Aorta (tissue), 5 donors: ENCODE measurements at places on chromosomes 6 and 20. TPM values are rescaled to one million over a fixed set of nuclear protein-coding genes. Genes with fewer than 3 reads are reported as not detected.
A peak's percentile ranks its signal among the peaks of the same experiment; 100 is the strongest.

Gene WFDC12
- not detected for total RNA-seq

Gene RNGTT
- 15.5 TPM for total RNA-seq

Gene MAP3K7
- 24.8 TPM for total RNA-seq

Gene PRL
- total RNA-seq, result not detected

Gene HCRTR2
- total RNA-seq, result not detected

Gene MYBL2
- total RNA-seq, result 0.94 TPM

Gene GGT7
- 27.1 TPM for total RNA-seq

Gene MBOAT1
- total RNA-seq, result 13.8 TPM

Gene ITPR3
- total RNA-seq, result 28.8 TPM

Gene DNMT3B
- total RNA-seq, result 1.9 TPM

Gene SLC32A1
- total RNA-seq, result not detected

Gene PROKR2
- total RNA-seq, result not detected

Gene SLC22A7
- total RNA-seq, result not detected

Gene CST4
- total RNA-seq, result not detected

DNA sequence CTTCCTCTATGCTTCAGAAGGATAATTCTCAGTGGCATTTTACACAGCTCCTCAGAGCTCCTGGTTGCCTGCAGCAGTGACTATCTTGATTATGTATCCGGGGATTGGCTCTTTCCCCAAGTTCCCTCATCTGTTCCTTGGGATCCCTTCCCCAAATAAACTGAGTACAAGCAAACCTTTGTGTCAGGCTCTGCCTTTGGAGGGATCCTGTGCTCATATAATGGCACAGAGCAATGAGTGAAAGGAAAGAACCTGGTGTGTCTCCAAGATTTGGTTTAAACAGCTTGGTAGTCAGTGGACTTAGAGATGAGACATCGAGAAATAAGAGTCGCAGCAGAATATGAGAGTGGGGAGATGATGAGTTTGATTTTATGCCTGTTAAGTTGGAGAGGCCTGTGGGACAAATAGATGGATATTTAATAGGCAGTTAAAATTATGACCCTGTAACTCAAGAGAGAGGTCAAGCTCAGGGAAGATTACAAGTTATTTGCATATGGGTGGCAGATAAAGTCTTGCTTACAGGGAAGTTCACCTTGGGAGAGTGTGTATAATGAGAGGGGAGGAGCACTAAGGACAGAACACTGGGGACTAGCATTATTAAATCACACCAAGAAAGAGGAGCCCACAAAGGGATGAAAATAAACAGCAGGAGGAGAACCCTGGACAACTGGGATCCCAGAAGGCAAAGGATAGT lies 44.1 kb upstream of the GCLC start:
- no peak for DNase-seq

- peak; percentile 99 for DNase-seq
Observed at GRCh38 chr6:116570856-116571682, at the start of gene RWDD1. TSS of gene RWDD1 (plus strand) at chr6:116571504. CDS start at chr6:116571583, 79 bp downstream.

DNA sequence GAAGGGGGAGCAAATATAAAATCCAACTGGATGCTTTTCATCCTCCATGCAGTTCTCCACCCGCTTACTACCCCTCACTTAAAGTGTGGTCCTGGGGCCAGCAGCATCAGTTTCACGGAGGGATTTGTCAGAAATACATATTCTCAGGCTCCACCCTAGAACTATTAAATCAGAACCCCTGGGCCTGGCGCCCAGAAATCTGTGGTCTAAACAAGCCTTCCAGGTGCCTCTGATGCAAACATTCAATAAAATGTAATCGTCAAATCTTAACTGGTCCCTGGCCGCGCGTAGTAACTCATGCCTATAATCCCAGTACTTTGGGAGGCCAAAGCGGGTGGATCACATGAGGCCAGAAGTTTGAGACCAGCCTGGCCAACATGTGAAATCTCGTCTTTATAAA lies 47.7 kb downstream of the ATXN1 start:
- DNase-seq, result no peak

DNA sequence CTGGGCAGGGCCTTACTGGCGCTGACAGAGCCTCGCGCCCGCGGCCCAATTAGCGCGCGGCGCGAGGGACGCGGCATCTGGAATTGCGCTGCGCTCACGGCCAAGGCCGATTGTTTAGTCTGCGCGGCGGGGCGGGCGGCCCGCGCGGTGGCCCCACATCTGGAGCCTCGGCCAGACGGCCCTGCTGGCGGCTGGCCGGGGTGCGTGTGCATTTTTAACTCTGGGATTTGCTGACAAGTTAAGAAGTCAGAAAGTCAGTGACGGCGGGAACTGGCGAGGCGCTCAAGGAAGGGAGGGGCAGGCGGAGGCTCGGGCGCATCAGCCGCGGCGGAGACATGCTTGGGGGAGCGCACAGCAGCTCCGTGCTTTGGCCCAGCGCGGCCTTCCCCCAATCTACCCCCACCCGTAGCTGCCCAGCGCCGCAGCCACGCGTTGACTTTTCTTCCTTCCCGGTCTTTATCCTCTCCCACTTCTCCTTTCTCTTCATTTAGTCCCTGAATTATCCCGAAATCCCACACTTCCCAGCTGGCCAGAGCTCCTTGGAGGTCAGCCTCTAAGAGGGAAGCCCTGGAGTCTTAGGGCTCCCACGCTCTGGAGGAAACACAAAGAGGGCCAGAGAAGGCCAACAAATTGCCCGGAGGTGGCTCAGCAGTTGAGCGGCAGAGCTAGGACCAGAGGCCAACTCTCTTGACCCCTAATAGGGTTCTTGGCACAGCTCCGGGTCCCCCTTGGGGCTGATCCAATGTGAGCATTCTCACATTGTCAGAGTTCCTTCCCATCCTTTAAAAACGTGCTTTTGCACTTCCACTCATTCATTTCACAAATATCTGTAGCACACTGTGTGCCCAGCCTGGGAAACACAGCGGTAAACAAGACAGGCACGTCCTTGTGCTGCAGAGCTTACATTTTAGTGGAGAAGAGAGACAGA lies 40.8 kb upstream of the FOXP4 start:
- DNase-seq, result peak; percentile 93

DNA sequence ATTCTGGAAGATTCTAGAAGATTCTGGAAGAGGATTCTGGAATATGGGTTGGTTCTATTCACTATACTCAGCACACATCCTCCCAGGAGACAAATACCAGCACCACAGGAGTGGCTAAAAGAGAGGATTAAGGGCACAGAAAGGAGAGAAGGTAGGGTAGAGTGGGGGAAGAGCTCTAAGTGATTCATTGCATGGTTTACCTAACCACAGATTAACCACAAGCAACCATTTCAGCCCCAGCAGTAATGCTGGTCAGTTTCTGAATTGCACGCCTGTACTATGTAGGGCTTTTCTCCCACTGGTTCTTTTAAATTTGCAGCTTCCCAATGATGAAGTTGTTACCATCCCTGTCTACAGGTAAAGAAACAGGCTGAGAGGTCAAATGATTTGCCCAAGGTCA lies 192.7 kb upstream of the PMEPA1 start:
- no peak for DNase-seq

DNA sequence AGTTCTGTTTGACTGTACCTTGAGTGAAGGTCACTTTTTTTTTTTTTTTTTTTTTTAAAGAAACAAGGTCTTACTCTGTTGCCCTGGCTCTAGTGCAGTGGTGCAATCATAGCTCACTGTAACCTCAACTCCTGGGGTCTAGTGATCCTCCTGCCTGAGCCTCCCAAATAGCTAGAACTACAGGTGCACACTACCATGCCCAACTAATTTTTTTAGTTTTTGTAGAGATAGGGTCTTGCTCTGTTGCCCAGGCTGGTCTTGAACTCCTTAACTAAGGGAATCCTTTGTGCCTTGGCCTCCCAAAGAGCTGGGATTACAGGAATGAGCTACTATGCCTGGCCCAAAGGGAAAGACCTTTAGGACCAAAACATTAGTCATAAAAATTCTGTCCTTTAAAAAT lies 413.7 kb downstream of the CDKAL1 start:
- DNase-seq, result no peak

DNA sequence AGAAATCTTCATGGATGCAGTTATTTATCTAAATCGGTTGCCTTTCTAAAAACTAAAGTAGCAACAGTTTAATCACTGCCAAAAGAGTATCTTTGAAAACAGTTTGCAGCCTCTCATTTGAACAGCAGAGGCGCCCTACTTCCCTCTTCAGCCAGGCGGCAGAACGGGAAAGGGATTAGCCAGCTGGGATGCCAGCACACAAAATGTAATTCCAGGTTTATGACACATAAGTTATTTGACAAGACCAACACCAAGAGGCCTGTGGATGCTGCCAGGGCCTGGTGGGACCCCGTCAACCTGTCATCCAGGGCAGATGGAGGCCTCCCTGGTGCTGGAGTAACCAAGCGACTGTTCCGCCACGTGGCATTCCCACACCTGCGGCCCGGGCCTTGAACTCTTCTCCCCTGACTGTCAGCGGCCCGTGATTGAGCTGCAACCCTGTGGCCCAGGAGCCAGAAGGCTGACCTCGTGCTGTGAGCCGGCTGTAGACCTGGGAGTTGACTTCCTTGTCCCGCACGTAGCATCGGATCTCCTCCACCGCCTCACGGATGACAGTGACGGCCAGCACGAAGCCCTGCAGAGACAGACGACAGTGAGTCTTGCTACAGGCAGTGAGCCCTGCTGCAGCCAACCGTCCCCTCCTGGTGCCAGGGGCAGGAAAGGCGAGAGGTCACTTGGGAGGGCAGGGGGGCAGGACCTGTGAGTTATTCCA lies 55.5 kb downstream of the ATP9A start:
- no peak for DNase-seq

DNA sequence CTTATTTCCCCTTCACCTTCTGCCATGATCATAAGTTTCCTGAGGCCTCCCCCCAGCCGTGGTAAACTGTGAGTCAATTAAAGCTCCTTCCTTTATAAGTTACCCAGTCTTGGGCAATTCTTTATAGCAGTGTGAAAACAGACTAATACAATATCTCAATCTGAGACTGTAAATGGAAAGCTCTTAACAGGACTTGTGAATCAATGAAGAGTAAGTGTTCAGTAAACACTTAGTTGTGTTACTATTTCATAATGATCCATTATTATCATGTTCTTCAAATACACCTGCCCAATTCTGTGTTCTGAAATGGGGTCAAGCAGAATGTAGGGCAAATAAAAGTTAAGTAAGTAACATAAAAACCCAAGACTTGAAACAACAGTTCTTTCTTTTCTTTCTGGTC lies 266.2 kb downstream of the TENT5A start:
- no peak for DNase-seq

GRCh38 chr6:73073238-73073637 lies 152.1 kb downstream of the KHDC1L start:
- no peak for DNase-seq

DNA sequence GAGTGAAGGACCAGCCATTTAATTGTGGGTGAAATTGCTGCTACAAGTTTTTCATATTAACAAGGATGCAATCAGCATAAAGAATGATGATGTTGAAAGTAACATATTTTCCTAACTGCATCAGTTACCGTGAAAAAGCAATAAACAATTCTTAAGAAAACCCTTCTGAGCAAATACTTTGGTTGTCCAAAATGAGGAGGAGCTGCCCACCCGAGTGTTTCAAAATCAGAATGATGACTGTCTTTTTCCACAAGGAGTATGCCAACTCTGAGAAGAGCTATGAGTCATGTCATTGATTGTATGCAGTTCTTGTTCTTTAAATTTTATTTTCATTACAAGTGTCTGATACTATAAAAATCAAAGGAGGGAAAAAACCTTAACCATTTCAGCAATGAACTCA lies 470.5 kb downstream of the COL12A1 start:
- DNase-seq, result no peak

DNA sequence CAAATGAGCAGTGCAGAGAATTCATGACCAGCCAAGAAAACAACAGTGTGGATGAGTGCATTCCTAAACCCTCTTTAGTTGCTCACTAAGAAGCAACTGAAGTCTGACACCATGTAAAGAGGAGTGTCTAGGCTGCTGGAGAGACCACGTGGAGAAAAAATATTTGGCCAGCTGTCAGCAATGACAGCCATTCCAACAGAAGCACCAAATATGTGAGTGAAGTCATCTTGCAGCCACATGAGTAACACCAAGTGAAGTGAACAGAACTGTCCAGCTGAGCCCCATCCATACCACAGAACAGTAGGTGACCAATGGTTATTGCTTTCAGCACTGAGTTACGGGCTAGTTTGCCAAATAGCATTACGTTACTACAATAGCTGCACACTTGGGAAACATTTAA lies 89.4 kb downstream of the TBXT start:
- DNase-seq, result no peak

DNA sequence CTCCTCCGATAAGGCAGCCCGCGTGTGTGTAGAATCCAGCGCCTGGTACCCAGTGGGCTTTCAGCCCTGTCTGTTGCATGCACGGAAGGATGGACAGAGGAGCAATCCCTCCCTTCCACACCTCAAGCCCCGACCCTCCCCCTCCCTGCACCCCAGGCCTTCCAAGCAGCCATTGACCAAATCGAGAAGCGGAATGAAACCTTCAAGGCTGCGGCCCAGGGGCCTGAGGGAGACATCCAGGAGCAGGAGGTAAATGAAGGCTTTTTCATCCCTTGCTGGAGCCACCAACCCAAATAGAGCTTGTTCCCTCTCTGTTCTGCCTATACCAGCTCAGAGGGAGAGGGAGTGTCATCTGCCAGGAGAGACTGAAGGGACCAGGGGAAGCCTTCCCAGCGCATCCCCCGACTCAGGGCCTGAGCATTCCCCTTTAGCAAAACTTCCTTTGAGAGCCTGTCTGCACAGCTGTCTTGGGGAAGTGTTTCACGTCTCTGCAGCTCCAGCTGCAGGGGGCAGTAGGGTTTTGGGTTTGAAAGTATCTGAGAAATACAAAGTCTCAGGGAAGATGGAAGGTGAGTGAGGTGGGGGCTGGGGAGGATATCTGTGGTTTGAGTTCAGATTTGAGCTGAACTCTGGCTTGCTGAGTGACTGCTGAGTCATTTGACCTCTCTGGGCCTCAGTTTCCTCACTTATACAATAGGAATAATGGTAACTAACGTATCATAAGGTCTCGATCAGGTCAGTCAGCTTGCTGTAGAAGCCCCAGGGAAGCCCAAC lies 16.1 kb downstream of the FGD2 start:
- peak; percentile 60 for DNase-seq

DNA sequence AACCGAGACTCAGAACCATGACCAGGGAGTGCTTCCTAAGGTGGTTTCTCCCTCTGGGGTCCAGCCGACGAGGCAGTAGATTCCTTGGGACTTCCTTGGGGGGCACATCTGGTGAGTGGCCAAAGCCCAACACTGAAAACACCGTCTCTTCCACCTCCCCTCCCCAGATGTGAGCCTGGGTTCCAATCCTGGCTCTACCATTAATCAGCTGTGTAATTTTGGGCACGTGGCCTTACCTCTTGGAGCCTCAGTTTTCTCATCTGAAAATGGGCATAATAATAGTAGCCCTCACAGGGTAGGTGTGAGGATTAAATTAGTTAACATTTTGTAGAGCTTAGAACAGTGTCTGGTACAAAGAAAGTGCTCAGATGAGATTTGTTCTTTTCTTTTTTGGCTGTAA lies 5.5 kb downstream of the FAM110A start:
- no peak for DNase-seq

- DNase-seq, result no peak
Observed at GRCh38 chr6:1263850-1264377, 48.0 kb upstream of the FOXQ1 start.
